GM18507 (cell line): ENCODE measurements at places on chromosomes 1 and 21.

- no peak for DNase-seq
These were observed 51.4 kb downstream of the SLC9A1 start for GRCh38 chr1:27103498-27103897.

- no peak for DNase-seq
These were observed 15.8 kb downstream of the ADGRB2 start for GRCh38 chr1:31748365-31748764.

DNA sequence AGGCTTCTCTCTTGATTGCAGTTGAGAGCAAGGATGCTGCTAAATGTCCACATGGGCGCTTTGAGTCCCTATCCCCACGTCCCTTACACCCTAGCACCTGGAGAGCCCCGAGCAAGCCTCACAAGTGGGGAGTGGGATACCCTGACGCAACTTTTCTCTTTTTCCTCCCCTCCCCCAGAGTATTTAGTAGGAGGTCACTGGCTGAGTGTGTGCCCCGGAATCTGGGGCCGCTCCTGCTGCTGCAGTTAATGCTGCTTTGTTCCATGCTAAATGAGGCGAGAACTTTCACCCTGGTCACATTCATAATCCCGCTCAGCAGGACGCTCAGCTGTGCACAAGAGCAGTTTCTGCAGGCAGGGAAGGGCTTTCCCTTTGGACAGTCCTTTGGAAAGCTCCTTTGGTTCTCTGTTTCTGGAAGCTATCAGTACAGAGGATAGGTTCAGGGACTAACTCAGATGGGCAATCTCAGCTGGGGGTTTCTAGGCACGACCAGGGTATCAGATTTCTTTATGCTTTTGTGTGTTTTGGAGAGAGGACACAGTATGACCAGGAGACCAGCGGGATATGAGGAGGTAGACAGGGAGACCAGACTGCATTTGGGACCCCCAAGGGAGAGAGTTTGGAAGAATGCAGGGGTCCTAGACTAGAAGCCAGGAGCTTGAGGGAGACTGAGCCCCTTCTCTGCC is 75.9 kb downstream of the NOS1AP start:
- DNase-seq: no peak

- no peak for DNase-seq
These were observed 398.1 kb upstream of the LYPLAL1 start for GRCh38 chr1:218775501-218776021.

DNA sequence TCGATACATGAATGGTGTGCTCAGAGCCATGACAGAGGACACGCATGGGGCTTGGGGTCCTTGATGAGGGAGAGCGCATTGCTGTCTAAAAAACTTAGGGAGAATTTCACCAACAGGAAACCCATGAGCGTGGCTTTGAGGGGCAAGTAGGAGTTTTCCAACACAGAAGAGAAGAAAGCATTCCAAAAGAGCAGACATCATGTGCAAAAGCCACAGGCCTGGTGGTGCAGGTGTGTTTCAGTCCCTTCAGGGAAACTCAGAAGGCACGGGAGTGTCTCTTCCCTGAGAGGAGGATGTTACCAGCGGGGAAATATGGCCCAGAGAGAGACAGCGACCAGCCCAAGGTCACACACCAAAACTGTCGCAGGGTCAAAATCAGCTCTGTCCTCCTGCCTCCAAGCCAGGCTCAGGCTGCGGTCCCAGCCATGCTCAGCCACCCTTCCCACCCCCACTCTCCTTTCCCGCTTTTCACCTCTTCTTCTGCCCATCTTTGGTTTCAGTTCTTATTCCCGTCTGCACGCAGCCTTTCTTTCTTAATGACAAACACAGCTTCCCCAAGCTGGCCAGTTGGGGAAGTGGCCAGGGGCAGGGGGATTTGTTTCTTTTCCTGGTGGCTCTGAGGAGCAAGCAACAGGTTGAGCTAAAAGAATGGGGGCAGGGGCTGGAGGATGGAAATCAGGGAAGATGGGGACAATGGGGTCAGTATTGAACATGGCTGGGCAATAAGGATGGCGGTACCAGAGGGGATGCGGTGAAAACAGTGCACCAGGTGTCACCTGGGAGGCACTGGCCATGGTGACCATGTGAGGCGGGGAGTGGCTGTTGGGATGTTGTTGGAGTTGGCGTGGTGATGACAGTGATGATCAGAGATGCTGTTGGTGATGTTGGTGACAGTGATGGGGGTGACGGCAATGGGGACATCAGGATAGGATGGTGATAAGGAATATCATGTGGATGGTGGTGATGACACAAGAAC is 10.3 kb downstream of the LAPTM5 start:
- DNase-seq: no peak

DNA sequence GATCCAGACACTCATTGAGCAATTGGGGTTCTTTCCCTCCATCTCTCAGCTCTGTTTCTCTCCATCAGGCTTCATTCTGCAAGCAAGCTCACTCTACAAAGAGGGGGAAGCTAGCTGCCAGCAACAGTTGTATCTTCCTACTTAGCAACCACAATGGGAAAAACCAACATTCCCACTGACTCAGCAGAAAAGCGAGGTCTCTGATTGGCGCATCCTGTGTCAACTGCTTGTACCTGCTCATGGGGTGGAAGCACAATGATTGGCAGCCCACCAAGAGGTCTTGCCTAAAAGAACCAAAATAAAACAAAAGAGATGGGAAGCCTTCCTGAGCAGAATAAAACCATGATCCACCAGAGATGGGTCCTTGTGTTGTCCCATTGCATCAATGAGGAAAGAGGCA is 4.0 kb upstream of the CDA start:
- no peak for DNase-seq

- DNase-seq: no peak
These were observed 60.6 kb upstream of the CASZ1 start for GRCh38 chr1:10856863-10857598.

DNA sequence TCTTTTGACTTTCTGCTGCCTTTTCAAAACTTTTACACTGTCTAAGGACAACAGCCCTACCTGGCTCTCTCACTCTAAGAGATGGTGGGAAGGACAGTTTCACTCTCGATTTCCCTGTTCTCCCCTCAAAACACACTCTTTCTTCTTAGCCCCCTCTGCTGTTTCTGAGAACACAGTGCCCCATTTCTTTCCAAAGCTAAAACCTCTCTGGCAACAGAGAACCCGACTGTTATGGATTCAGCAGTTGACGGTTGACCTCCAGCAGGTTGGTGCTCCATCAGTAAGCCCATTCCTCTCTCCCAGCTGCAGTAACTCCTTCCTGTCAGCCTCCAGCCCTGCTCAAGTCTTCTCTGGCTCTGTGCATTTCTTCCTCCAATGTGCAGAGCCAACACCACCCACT is 88.2 kb upstream of the ABCD3 start:
- no peak for DNase-seq

DNA sequence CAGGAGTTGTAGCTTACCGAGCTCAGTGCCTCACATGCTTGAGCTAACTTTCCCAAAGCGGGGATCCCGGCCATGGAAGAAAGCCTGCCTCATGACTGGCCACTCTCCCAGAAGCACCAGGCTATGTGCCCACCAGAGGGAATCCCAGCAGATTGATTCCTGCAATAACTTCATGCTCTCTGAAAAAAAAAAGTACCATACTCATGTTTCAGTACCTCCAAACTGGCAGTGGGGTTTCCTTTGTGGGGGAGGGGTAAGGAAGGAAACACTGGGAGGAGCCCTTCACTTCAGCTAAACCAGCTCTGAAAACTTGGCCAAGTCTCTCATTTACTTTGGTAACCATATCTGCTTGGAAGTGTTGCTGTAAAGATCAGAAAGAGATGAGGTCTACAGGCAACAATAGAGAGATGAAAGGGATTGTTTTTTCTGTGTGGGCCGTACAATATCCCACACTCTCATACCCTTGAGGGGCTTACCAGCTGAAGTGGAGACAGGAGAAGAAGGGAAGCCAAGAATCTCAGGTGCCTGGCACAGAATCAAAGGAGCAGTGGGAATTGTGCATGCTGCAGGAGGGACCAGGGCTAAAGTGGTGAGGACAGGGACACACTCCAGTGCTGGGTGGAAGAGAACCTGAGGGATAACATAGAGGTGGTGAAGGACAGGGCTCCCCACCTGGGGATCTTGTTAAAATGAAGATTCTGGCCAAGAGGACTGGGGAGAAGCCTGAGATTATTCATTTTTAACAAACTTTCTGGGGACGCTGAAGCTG is 42.4 kb upstream of the TACSTD2 start:
- DNase-seq: no peak

- no peak for DNase-seq
These were observed 8.1 kb upstream of the NTNG1 start for GRCh38 chr1:107132780-107133179.

GRCh38 chr1:36771660-36772284 is 262.5 kb downstream of the GRIK3 start:
- no peak for DNase-seq

DNA sequence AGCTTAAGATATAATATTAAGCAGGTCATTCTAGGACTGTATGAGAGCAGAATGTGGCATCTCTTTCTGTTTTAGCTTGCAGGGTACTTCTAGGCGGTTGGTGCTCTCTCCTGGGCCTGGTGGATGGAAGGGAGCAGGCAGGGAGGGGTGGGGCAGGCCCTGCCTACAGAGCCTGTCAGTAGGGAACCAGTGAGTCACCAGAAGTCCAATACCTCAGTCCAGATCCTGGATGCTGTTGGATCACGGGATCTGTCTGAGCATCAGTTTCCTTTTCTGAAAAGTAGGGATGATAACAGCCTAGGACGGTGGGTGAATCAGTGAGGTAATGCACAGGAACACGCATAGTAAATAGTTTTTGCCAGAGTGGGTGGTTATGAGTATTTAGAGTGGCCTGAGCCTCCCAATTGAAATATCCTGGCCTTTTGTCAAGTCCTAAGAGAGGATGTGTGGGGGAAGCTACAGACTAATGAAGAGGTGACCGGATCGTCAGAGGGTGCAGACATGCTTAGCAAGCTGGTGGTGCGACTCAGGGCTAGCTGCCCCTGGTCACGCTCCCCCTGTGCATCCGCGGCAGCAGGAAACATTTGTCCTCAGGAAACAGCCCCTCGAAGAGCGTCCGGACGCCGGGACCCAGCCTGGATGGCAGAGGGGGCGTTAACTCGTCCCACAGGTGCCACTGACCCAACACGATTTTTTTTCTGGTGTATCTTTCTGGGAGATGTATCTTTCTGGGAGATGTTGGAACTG is 23.9 kb downstream of the NAV1 start:
- no peak for DNase-seq

GRCh38 chr1:68375919-68376318 is 73.8 kb downstream of the RPE65 start:
- no peak for DNase-seq

- DNase-seq: no peak
These were observed 145.5 kb upstream of the IRF2BP2 start for GRCh38 chr1:234755449-234755863.

DNA sequence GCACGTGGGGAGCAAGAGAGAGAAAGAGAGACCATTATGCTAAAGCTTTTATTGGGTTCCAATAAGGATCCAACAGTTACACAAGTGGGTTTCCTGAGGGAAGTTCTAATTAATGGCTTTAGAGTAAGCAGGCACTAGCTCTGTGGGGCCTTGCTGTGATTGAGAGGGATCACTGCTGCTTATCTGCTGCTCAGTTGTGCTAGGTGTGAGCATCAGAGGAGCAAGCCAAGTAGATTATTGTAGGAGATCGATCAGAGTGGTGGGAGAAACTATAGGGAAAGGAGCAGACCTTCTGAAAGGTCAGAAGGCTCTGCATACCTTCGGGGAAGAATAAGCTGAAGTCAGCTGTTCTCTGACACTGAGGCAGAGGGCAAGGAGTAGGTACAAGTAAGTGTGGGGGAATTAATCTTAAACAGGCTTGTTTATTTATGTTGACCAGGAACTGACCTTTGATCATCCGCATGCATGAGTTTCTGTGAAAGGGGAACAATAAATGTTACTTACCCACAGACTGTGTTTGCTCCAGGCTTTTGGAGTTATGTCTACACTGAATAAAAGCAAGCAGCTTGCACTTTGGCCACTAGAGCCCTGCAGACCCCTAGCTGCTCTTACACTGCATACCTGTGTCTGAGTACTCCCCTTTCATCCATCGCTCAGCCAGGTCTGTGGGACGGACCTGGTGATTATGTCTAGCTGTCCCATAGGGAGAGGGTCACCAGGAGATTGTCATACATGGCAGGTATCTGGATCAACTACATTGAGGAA is 89.7 kb downstream of the TNNI3K start:
- no peak for DNase-seq

DNA sequence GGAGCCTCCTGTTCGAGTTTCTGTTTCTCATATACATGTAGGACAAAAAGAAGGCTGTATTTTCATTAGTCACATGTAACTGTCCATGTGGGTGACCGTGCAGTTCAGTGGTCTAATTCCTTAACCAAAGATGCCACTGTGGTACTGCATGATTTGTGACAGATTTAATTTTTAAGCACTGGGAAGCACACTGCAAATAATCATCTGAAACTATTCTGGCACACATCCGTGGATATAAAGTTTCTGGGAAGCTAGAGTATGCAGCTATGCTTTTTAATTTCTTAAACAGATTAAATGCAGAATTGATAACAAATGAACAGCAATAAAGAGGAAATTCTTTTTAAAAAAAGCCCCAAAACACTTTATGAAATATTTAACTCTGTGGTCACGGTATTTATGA is 254.8 kb downstream of the LMO4 start:
- DNase-seq: no peak

DNA sequence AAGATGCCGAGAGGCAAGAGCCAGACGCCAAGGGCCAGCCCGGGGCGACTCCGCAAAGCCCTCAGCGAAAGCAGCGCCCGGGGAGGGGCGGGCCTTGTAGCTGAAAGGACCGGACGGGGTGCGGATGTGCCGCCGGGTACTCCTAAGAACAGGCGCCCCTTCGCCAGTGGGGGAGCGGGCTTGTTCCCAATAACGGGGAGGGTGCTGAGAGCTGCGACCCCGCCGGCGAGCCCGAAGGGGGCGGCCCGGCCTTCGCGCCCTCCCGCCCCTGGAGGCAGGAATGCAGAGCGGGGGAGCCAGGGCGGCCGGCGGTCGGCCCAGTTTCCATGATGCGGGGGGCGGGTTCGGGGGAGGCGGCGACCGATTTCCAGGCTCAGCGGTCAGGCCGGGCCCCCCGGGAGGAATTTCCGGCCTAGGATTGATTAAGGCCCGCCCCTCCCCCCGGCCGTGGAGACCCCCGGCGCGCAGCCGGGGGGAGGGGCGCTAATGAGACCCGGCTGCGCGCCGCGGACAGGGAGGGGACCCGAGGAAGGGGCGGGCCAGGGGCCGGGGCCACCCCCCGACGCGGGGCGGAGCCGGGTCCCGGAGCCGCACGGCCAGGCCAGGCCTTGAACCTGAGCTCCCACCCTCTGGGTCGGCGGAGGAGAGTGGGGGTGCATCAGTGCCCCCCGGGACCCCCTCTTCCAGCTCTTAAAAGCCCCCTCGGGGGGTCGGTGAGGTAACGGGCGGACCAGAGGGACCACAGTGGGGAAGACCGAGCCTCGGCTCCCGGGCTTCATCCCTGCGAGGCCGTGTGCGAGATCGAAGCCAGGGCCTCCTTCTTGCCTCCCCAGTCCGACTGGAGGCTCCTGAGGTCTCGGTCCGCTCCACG is 898 bp upstream of the TMEM200B start:
- DNase-seq: no peak

- DNase-seq: no peak
These were observed 62.8 kb downstream of the DYRK1A start for GRCh38 chr21:37429356-37429755.
